ENCODE measurements at places on chromosomes 7 and 10.

- no peak for DNase-seq
Observed at GRCh38 chr10:64537112-64537511, 1015.9 kb downstream of the REEP3 start.

DNA sequence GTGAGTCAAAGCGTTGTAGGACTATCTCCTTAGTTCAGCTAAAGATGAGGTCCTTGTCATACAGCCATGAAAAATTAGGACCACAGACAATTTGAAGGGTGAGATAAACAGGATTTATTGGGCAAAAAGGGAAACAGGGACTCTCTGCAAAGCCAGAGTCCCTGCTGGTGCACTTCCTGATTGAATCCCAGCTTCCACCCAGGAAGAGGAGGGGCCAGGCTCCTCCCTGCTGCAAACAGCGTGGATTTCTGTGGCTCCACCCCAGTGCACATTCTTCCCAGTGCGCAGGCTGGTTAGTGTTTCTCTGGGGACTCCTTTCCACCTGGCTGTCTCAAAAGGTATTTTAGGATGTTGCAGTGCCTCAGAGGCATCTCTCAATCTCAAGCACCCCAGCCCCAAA, 165.4 kb upstream of the YAE1 start:
- no peak for DNase-seq

DNA sequence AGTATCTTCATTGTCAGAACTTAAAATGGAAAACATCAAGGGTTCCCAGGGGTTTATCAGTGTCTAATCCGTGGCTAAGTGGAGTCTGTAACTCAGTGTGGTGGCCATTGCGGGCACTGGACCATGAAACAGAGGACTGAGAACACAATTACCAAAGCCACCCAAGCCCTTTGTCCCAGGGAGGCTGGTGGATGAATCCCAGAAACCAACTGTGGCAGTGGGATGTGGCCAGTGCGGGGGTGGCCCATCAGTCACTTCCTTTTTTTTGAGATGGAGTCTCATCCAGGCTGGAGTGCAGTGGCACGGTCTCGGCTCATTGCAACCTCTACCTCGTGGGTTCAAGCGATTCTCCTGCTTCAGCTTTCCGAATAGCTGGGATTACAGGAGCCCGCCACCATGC, 61.8 kb downstream of the TACC2 start:
- DNase-seq, result no peak

GRCh38 chr10:12348870-12349628, at the start of gene CAMK1D:
CAMK1D (plus strand) TSS chr10:12349547.
- peak; percentile 70 for DNase-seq

GRCh38 chr7:120272701-120273475, at the start of gene KCND2:
KCND2 (plus strand) TSS chr7:120273175.
- DNase-seq, result peak; percentile 57

DNA sequence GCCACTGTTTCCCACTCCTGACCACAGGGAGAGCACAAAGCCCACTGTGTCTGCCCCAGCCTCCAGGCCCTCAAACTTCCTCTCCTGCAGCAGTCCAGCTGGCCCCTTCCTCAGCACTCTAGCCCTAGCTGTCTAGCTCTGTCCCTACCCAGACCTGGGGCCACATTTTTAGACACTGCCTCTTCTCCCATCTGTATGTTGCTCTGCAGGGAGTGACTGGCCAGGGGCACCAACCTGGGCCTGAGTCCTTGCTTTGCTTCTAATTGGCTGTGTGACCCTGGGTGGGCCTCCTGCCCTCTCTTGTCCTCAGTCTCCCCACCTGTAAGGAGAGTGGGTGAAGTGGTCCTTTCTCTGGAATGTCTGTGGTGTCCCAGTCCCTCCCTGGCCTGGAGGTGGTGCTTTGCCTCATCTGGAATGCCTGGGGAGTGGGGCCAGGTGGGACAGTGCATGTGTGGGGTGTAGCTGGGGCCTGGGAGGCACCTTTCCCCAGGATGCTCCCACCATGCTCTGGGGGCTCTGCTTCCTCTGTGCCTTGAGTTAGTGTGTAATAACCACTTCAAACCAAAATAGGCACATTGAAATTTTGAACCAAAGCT, 25.1 kb downstream of the AQP1 start:
- no peak for DNase-seq

DNA sequence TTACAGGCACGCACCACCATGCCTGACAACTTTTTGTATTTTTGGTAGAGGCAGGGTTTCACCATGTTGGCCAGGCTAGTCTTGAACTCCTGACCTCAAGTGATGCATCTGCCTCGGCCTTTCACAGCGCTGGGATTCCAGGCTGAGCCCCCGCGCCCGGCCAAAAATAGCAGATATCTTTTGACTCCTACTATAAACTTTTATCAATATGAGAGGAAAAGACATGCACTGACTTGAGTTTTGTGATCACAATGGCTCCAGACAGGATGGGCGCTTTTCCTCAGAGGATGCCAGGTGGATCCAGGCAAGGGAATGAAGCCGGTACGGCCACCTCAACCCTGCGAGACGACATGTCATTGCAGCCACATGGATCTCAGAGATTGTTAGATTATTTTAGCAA, 123.9 kb downstream of the DNAJB6 start:
- DNase-seq, result no peak

- DNase-seq, result no peak
Observed at GRCh38 chr10:29446327-29446726, 157.5 kb downstream of the LYZL1 start.

- no peak for DNase-seq
Observed at GRCh38 chr7:93711926-93712325, 137.4 kb upstream of the CALCR start.

GRCh38 chr7:46229409-46229808, 308.3 kb upstream of the IGFBP3 start:
- DNase-seq, result no peak

DNA sequence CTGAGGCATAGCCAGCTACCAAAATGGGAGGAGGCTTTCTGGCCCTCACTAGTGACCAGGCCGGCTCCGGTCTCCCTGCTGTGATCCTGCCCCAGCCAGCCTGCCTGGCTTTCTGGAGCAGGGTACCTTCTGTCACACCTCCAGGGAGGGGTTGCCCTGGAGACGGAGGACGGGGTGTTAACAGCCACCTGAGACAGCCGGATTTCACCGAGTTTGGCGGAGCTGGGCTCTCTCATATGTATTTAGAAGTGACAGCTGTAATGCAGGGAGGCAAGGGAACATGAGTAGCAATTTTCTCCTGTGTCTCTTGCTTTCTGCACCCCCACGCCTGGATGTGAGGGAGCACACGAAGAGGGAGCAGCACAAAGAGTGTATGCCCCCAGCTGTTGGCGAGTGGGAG, 473.3 kb downstream of the PLXNA4 start:
- peak; percentile 31 for DNase-seq

- no peak for DNase-seq
Observed at GRCh38 chr7:29386196-29386765, 177.4 kb upstream of the PRR15 start.

- DNase-seq, result no peak
Observed at GRCh38 chr10:89531359-89531758, 4.0 kb downstream of the SLC16A12 start.

GRCh38 chr10:127563718-127564553, 14.8 kb downstream of the NPS start:
- DNase-seq, result no peak

- no peak for DNase-seq
Observed at GRCh38 chr10:47253651-47254375, 46.2 kb upstream of the GDF10 start.

GRCh38 chr7:105246679-105247078, 142.0 kb downstream of the SRPK2 start:
- DNase-seq, result no peak

GRCh38 chr10:77865580-77866324, 60.8 kb downstream of the DLG5 start:
- no peak for DNase-seq

- no peak for DNase-seq
Observed at GRCh38 chr7:88357781-88358525, 51.3 kb upstream of the STEAP4 start.

DNA sequence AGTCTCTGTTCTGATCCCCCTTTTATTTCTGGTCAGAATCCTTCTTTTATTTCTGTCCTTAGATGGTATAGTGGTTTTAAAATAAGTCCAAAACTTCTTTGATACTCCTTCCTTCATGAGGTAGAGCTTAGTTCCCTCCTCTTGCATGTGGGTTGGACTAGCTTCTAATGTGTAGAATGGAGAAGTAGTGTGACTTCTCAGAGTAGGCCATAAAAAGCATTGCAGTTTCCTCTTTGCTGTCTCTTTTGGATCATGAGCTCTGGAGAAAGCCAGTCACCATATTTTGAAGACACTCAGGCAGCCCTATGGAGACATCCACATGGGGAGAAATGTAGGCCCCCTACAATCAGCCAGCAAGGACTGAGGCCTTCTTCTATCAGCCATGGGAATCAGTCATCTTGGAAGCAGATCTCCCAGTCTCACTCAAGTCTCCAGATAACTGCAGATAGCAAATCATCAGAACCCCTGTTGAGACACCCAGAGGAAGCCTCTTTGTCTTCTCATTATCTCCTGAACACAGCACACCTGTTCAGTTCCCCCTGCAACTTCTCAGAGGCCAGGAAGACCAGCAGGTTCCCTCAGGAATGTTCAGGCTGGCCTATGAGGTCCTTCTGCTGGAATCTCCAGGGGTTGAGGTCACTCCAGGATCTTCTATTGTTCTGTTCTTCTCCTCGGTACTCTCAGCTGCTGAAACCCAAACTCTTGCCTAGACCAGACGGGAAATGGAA, 511.9 kb upstream of the ZMIZ1 start:
- DNase-seq, result no peak

DNA sequence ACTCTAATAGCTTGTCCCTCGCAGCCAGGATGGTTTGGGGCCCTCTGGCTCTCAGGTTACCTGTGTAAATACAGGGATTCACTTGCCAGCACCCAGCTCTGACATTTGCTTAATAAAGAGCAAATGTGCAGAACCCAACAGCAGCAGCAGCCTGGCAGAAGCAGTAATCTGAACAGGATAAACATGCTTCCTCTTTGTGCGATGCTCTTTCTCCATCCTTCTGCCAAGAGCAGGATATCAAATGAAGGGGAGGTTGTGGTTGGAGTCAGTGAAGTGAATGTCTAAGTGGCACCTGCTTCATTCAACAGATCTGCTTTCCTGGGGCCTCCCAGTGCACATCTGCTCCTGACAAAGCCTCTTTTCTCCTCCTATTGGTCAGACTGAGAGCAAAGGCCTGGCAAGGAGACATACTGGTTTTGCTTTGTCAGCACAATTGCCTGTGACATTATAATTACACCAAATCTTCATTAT, 130.3 kb downstream of the NRF1 start:
- DNase-seq, result peak; percentile 22

GRCh38 chr7:64686493-64687184, 20.7 kb downstream of the ZNF107 start:
- no peak for DNase-seq

- no peak for DNase-seq
Observed at GRCh38 chr7:80359476-80359875, 152.4 kb downstream of the GNAT3 start.

DNA sequence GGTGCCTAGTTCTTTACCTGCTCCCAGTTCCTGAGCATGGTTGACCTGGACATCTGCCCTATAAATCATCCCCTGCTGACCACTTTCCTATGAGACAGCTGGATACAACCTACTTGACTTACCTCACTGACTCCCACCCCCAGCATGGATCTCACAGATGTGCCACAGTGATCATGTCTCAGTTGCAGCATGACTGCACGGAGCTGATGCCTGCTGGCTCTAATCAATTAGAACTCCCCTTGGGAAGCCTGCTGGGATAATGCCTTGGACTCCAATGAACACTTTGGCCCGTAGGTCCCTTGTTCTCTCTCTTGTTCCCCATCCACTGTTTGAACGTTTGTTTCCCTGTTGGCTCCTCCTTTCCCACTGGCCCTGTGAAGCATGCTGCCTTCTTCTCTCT, 271.2 kb upstream of the IGFBP3 start:
- no peak for DNase-seq

DNA sequence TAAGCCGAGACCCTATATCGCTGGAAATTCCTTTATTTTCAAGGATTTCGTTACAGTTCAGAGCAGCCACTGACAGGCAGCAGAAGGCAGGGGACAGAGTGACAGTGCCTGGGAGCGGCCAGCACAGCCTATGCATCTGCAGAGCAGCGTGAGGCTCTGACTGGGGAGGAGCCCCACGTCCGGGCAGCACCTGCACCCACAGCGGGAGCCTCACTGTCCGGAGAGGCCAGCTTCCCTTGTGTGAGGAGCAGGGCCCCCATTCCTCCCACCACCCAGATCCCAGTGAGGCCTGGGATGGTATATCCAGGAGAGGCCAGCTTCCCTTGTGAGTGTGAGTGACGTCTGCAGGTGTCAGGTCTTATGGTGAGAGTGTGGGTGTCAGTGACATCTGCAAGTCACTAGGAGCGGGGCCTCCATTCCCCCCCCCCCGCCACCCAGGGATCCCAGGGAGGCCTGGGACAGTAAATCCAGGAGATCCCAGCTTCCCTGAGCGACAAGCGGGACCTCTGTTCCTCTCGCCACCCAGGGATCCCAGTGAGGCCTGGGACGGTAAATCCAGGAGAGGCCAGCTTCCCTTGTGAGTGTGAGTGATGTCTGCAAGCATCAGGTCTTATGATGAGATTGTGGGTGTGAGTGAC, 259.1 kb downstream of the PTPRN2 start:
- DNase-seq, result no peak

DNA sequence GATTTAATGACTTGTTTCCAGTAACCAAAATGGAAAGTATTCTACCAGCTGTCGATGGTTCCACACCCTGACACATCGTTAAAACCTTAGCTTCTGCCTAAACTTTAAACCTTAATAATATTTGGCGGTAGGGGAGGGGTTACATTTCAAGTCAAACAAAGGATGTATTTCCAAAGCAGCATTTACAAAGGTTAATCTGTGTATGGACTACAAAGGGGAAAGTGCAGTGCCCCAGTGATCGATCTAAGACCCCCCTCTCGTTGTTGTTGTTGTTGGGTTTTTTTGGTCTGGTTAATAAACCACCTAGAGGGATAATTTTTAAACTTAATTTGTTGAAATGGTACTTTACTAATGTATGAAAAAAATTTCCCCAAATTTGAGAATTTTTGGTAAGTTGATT, 1.1 kb upstream of the STEAP2 start:
- no peak for DNase-seq

DNA sequence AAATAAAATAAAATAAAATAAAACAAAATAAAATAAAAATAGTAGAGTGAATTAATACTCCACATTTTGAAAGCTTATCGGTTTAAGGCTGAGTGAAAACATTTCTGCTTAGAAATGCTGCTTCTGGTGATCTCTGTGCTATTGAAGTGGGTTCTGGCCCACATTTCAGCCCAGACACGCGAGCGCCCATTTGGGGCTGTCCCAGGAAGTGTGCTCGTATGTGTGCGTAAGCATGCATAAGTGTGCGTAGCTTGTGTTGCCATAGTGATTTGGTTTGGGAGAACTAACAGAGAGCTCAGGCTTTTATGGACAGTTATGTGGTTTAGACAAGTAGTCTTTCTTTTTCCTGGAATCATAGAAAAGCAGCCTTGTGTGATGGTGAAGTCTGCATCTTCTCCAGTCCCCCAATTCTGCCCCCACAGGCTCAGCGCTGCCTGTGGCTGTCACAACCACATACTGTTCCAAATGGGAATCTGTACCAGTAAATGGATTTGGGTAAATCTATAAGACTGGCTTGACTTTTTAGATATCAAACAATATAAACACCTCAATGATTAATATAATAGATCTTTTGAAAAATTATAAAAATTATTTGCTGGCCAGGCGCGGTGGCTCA, 29.8 kb upstream of the PURB start:
- no peak for DNase-seq

GRCh38 chr7:90453259-90453891, 16.1 kb upstream of the PTTG1IP2 start:
- DNase-seq, result no peak
